ENCODE measurements at places on chromosomes 12 and 14. TPM values are rescaled to one million over a fixed set of nuclear protein-coding genes. Genes with fewer than 3 reads are reported as not detected.

- H3K36me3 ChIP-seq = no peaks in the 10 kb centered on the region
- no peak overlapping the region for H3K27ac ChIP-seq
- peaks cover 39% of the 10 kb centered on the region for H3K4me1 ChIP-seq
- no peaks in the 10 kb centered on the region for H3K27me3 ChIP-seq
- no peak for DNase-seq
These were observed 120.4 kb downstream of the CALM1 start for GRCh38 chr14:90517076-90517841.

DNA sequence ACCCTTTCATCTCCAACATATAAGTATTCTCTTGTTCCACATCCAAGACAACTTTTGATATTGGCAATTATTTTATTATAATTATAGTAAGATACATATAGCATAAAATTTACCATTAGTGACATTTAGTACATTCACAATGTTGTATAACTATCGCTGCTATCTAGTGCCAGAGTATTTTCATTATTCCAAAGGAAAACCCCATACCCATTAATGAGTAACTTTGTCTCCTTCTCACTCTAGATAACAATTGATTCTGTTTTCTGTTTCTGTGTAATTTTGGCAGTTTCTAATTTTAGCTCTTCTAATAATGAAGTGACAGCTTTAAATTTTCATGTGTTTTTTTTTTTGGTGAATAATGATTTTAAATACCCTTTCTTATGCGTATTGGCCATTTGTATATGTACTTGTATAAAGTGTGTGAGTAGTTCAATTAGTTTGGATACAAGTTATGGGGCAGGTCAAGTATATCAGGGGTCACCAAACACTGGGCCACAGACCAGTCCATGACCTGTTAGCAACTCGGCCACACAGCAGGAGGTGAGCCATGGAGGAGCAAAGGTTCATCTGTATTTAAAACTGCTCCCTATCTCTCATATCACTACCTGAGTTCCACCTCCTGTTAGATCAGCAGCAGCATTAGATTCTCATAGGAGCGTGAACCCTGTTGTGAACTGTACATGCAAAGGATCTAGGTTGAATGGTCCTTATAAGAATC lies 97.2 kb upstream of the SYT1 start:
- no peaks in the 10 kb centered on the region for H3K27me3 ChIP-seq
- no peak for DNase-seq
- peaks cover 5% of the 10 kb centered on the region for H3K4me1 ChIP-seq

DNA sequence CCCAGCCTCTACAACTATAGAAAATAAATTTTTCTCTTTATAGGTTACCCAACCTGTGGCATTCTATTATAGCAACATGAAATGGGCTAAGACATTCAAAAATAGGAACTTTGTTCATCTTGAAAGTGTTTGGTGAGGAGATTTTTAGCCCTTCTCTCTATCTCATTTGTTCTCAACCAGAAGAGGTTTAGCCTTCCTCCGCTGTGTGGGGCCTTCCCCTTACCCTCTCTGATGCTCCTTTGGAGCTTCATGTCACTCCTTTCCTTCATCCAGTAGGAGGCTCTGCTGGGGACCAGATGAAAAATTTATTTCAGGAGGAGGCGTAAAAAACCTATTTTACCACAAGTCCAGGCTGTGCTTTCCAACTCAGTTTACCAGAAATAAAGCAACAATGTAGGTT lies 94.1 kb downstream of the RTN1 start:
- no peak for DNase-seq
- no peaks in the 10 kb centered on the region for H3K4me1 ChIP-seq
- H3K36me3 ChIP-seq = no peaks in the 10 kb centered on the region
- no peak overlapping the region for H3K4me3 ChIP-seq
- no peaks in the 10 kb centered on the region for H3K27me3 ChIP-seq
- H3K27ac ChIP-seq = no peak overlapping the region

- no peak overlapping the region for H3K4me3 ChIP-seq
- no peaks in the 10 kb centered on the region for H3K36me3 ChIP-seq
- H3K4me1 ChIP-seq = no peaks in the 10 kb centered on the region
- H3K27ac ChIP-seq = no peak overlapping the region
- H3K27me3 ChIP-seq = peaks cover 34% of the 10 kb centered on the region
- no peak for DNase-seq
These were observed 15.4 kb downstream of the SPTB start for GRCh38 chr14:64864258-64864657.

KLRK1 gene
- not detected for total RNA-seq

- no peak overlapping the region for H3K27ac ChIP-seq
- peaks cover 7% of the 10 kb centered on the region for H3K4me1 ChIP-seq
- H3K36me3 ChIP-seq = no peaks in the 10 kb centered on the region
- DNase-seq = no peak
These were observed 88.1 kb downstream of the PPP2R5C start for GRCh38 chr14:101849640-101850039.

GRCh38 chr14:104199266-104199895 lies 61.0 kb downstream of the KIF26A start:
- H3K27ac ChIP-seq = no peak overlapping the region
- H3K4me3 ChIP-seq = no peak overlapping the region
- DNase-seq = no peak
- H3K27me3 ChIP-seq = peaks cover 7% of the 10 kb centered on the region
- no peaks in the 10 kb centered on the region for H3K36me3 ChIP-seq

DNA sequence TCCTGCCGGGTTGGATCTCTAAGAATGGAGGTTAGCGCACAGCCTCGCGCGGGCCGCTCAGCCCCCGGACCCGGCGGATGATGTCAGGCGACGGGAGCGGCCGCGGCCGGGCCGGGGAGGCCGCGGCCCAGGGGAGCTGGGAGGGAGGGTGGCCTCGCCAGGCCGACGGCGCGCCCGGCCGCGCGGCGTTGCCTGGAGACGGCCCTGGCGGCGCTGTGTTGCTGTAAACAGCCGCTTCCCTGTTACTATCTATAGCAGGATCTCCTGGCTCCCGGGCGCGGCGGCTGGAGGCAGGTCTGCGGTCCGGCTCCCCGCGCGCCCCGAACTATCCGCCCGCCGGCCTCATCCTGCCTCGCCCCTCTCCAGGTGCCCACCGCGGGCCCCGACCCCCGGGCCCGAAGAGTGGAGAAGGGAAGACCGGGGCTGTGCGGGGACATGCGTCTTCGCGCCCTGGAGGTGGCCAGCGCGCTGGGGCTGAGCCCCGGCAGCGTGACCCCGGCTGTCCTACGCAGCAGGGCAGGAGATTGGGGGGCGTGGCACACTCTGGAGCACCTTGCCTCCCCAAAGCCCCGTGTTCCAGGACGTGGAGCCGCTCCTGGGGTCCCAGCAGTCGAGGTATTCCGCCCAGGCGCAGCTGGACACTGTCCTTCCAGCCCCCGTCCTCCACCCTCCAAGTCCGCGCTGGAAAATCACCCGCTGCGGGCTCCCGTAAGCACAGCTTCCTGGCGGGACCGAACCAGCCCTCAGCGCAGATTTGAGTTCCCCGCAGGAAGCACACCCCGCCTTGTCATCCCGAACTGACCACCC lies 1.4 kb upstream of the FOS start:
- peaks cover 17% of the 10 kb centered on the region for H3K36me3 ChIP-seq
- H3K4me1 ChIP-seq = peaks cover 31% of the 10 kb centered on the region
- DNase-seq = peak; percentile 52
- peak overlapping the region; percentile 100 for H3K27ac ChIP-seq
- H3K4me3 ChIP-seq = peak overlapping the region; percentile 92

- no peaks in the 10 kb centered on the region for H3K36me3 ChIP-seq
- no peak for DNase-seq
- H3K27me3 ChIP-seq = no peaks in the 10 kb centered on the region
- no peak overlapping the region for H3K4me3 ChIP-seq
These were observed 60.9 kb upstream of the PSMA6 start for GRCh38 chr14:35231207-35231760.

DNA sequence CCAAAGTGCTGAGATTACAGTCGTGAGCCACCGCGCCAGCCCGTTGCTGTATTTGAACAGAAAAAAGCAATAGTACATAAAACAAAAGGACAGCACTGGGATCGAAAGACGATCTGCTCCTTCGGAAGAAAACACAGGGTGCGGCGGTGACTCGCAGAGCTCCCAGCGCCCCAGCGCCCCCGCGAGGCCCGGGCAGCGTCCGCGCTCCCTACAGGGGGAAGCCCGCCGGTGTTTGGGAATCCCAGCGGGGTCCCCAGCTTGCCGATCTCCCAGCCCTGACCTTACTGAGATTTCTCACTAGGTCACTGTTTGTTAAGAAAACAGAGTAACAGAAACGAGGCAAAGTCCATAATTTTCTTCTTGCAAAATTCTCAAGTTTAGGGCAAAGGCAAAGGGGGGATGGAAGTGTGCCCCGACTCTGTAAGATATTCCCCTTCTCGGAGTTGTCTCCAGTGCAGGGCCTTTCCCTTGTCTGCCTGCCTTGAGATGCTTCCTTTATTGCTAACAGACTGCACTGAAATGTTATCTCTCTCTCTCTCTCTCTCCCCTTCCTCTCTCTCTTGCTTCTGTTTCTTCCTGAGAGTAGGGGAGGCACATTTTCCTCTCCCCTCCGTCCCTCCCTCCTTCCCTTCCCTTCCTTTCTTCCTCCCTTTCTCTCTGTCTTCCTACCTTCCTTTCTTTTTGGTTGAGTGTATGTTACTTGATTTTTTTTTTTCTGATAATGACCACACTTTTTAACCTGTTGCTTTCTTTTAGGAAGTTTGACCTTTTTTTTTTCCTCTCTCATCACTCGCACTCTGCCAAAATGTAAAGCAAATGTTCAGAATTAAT lies 91.9 kb downstream of the TMEM30B start:
- H3K4me3 ChIP-seq = peak overlapping the region; percentile 36
- DNase-seq = peak; percentile 37
- H3K36me3 ChIP-seq = no peaks in the 10 kb centered on the region
- H3K27ac ChIP-seq = no peak overlapping the region
- H3K4me1 ChIP-seq = peaks cover 6% of the 10 kb centered on the region

FAM181A gene
- total RNA-seq = not detected

MYO1H gene
- total RNA-seq = 0.51 TPM

- no peak overlapping the region for H3K4me3 ChIP-seq
- no peaks in the 10 kb centered on the region for H3K36me3 ChIP-seq
- H3K4me1 ChIP-seq = no peaks in the 10 kb centered on the region
- no peak overlapping the region for H3K27ac ChIP-seq
These were observed 800.2 kb downstream of the FSCB start for GRCh38 chr14:43706900-43707299.

- no peak overlapping the region for H3K27ac ChIP-seq
- peaks cover 2% of the 10 kb centered on the region for H3K4me1 ChIP-seq
- no peak for DNase-seq
- no peaks in the 10 kb centered on the region for H3K27me3 ChIP-seq
- peaks cover 17% of the 10 kb centered on the region for H3K36me3 ChIP-seq
These were observed 18.7 kb downstream of the SART3 start for GRCh38 chr12:108542320-108542719.
